ENCODE measurements at places on chromosomes 7 and 10.
A peak's percentile ranks its signal among the peaks of the same experiment; 100 is the strongest.

DNA sequence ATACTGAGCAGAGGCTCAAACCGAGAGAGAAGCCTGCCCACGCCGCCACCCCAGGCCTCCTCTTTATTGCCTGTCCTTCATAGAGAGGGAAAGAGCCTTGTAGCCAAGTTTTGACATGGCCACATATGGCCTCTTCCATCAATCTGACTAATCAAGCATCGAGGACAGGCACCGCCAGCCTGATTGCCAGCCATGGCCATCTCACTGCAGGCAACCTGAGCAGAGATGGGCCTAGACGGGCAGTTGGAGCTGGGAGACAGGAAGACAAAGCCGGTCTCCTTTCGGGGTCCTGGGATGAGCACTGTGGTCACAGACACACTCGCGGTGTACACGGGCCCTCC lies 67.2 kb downstream of the EBF3 start:
- no peak for DNase-seq

DNA sequence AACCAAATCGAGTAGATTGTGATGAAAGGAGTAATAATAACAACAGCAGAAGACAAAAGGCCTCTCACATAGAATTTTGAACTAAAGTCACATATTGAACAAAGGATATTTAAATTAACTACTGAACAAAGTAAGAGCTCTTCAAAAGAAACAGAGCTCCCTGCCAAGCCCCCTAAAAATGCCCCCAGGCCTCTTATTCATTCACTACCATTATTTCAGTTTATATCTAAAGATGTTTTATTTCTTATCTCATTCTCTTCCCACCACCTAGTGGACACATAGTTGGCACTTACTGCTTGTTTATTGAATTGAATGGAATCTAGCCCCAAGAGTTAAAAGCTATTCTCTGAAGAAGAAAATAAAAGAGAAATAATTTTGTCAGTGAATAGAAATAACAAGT lies 37.4 kb downstream of the VCL start:
- no peak for DNase-seq

DNA sequence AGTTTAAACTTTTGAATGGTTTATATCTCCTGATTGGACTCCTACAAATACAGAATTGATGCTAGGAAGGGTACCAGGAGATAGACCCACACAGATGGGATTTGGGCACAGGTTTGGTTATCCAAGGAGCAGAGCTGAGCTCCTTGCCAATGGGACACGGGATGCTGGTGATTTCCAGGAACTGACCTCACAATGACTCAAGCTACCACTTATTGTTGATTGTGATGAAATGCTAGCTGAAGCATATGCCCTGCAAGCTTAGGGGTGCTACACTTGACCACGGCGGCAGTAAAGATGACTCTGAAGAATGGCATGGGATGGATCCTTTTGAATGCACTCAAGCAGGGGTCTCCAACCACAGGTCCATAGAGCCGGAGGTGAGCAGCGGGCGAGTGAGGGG lies 45.5 kb upstream of the VKORC1L1 start:
- DNase-seq = no peak

GRCh38 chr10:74084955-74085354 lies 65.7 kb downstream of the AP3M1 start:
- DNase-seq = no peak

GRCh38 chr7:1187127-1187526 lies 27.1 kb upstream of the ZFAND2A start:
- DNase-seq = no peak

DNA sequence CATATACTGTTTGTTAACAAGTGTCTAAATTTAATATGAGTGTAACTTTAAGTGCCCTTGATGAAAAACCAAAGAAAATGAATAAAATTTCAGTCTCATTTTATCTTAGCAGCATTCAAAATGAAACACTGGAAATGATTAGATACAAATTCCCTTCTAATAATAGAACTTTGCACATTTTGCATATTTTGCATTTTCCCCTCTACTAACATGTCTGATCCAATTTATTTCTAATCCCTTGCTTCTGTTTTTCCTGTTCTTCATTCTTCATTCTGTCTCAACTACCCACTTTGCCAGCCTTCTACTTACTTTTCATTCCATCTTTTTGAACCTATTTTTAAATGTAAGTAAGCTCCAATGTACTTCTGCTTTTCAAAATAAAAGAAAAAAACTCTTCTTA lies 42.7 kb upstream of the SEMA3D start:
- DNase-seq = no peak

DNA sequence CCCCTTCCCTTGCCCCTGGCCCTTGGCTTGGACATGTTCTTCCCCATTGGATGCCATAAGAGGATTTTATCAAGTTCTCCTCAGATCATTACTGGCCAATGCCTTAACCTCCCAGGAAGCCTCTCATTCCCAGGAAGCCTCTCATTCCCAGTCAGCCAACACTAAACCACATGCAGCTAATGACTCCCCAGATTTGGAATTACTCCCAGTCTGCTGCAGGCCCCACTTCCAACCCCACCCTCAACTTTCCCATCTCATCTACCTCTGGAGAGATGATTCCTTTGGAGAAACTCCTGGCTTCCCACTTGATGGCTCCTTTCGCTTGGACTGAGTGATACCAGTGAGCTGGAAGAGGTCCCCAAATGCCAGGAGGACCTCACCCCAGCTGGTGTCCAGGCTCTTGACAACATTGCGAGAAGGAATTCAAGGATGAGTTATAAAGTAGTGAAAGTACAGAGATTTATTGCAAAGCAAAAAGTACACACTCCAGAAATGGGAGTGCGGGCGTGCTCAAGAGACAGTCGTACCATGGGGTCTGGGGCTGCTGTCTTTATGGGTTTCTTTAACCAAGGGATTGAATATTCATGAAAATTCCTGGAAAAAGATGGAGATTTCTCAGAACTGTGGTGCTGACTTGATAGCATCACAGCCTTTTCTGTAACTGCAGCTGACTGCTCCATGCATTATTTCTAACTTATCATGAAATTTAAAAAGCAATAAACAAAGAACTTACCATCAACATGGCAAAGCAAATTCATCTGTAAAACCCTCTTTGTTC lies 117.2 kb upstream of the ADCY1 start:
- no peak for DNase-seq

- no peak for DNase-seq
These were observed 99.4 kb downstream of the EBF3 start for GRCh38 chr10:129864601-129865126.

DNA sequence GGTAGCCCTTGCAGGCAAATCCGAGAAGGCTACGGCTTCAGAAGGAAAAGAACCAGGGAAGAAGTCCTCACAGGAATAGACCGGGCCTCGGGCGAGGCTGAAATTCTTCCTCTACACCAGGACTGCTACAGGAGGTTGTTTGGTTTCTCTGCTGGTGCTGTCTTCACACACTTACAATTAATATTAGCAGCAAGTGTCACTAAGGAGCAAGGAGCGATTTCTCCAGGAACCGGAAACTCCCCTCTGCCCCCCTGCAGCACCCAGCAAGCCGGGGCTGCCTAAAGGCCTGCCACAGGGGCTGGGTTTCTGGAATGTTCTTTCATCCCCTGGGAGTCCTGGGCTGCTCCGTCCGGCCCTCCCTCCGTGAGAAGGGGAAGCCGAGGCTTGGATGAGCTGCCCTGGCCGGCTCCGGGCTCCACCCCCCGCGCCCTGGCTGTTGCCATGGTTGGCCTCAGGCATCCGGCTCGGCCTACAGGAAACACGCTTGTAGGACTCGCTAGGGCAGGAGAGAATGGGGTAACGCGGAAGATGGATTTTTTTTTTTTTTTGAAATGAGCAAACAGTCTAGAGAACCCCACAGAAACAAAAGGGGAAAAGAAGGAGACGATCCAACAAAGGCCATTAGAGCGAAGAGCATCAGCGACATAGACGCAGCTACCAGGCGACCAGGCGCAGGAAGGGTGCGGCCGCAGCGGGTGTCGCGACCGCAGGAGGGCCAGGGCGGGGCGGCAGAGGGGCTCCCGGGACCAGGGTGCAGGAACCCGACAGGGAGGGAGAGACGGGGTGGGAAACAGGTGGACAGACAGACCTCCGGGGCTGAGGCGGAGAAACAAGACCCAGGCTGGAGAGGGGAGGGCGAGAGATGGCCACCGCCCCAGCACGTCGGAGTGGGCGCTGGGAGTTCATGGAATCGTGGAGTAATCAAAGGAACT lies 33.0 kb downstream of the EN2 start:
- DNase-seq = peak; percentile 24

GRCh38 chr10:10235003-10235402 lies 782.7 kb upstream of the CELF2 start:
- no peak for DNase-seq

DNA sequence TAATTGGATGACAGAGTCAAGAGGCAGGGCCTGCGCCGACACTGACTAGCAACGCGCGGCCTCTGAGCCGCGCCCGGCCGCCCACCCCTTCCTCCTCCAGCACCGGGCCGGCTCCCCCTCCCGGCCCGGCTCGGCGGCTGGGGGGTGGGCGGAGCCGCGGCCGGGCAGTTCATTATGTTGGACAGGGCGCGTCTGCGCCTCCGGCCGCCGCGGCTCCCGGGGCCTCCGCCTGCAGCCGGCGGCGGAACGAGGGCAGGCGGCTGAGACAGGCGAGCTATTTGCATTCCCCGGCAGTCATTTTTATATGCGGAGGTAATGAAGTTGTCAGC lies 106.7 kb downstream of the SNX10 start:
- DNase-seq = no peak

GRCh38 chr7:132250480-132251326 lies 325.6 kb downstream of the PLXNA4 start:
- DNase-seq = no peak

- DNase-seq = no peak
These were observed 42.1 kb upstream of the MKLN1 start for GRCh38 chr7:131285556-131285955.

DNA sequence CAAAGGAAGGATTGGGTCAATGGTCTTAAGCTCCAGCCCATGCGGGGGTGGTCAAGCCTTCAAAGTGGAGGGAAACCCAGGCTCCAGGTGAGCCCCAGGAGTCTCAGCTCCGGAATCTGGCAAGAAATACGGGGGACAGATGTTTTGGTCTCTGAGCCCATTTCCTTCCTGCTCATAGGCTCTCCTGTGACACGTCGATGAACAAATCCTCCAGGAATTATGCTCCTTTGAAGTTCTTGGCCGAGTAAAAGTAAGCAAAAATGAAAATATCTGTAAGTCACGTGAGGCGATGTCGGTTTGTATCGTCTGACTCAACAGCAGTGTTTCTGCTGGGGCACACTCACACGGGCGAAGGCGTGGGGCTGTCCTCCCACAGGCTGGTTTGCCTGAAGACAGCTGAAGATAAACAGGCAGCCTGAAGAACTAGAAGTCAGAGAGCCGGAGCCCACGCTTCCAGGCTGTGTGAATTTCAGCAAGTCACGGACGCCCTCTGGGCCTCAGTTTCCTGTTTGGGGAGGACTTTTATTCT lies 52.6 kb upstream of the SMNDC1 start:
- DNase-seq = peak; percentile 59

- DNase-seq = no peak
These were observed 38.8 kb downstream of the SLC29A3 start for GRCh38 chr10:71357792-71358265.

GRCh38 chr10:109701633-109702215 lies 221.6 kb downstream of the XPNPEP1 start:
- no peak for DNase-seq
